ENCODE measurements at places on chromosomes 1 and 21. TPM values are rescaled to one million over a fixed set of nuclear protein-coding genes. Genes with fewer than 3 reads are reported as not detected.

DNA sequence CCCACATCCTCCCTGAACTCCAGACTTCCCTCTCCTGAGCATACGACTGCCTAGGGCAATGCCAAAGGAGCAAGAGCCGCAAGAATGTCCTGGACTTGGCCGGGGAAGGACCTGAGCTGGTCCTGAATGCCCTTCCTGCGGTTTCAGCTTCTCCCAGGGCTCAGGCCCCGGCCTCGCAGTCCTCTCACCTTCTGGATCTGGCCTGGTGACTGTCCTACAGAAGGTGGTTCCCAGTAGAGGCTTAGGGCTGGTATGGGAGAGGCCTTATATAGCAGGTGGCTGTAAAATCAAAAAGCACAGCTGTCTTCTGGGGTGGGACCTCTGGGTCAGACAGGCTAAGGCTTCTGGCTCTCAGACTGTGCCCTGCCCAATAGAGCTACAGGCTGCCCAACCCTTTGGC is at the start of gene LYPD8:
Gene LYPD8 (minus strand): TSS at position 243 of the 400 bp plus-strand sequence. CDS start 4,678 bp downstream, outside the sequence.
- no peaks in the 10 kb centered on the region for H3K4me1 ChIP-seq
- H3K36me3 ChIP-seq = no peaks in the 10 kb centered on the region
- H3K4me3 ChIP-seq = no peak within 1 kb of the TSS
- peak within 1 kb of the TSS; percentile 41 for H3K27ac ChIP-seq
- DNase-seq = no peak
- H3K27me3 ChIP-seq = no peaks in the 10 kb centered on the region

DNA sequence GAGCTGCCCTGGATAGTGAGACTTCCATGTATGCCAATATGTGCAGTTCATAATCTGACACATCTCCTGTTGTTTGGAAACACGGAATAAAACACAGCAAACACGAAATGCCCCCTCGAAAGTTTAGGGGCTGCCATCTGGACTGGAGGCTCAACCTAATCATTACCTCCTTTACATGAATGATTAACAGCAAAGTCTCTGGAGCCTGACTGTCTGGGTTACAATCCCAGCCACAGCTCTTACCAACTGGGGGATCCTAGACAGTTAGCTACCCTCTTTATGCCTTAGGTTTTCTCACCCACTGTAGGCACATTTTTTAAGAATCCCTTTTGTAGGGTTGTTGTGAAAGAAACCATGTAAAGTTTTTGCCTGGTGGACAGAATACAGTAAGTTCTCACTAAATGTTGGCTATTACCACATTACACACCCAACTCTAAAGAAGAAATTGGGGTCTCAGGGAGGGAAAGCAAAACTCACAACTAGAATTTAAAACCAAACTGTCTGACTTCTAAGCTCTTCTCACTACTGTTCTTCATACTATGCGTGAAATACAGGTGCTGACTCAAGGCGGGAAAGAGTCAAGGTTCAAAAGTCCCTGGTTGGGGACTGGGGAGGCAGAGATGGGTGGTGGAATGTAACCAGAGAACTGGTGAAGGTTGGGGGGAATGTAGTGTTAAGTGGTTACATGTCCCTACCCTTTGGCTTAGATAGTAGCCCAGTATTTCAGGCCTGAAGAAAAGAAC is 24.2 kb downstream of the CYP4A22 start:
- no peak for DNase-seq
- no peaks in the 10 kb centered on the region for H3K27me3 ChIP-seq
- H3K36me3 ChIP-seq = no peaks in the 10 kb centered on the region
- no peak overlapping the region for H3K4me3 ChIP-seq

GRCh38 chr1:204941421-204942338 is 71.0 kb downstream of the NFASC start:
- no peaks in the 10 kb centered on the region for H3K36me3 ChIP-seq
- H3K4me1 ChIP-seq = no peaks in the 10 kb centered on the region
- no peak overlapping the region for H3K27ac ChIP-seq
- no peaks in the 10 kb centered on the region for H3K27me3 ChIP-seq

- H3K4me3 ChIP-seq = no peak overlapping the region
- H3K36me3 ChIP-seq = no peaks in the 10 kb centered on the region
- no peaks in the 10 kb centered on the region for H3K4me1 ChIP-seq
- no peak overlapping the region for H3K27ac ChIP-seq
Measured at GRCh38 chr1:35726450-35727433, 8.1 kb upstream of the C1orf216 start.

The TTLL10 gene
- 0.17 TPM for total RNA-seq

GRCh38 chr1:77230051-77230450 is 10.8 kb upstream of the PIGK start:
- H3K27me3 ChIP-seq = no peaks in the 10 kb centered on the region
- DNase-seq = no peak
- no peaks in the 10 kb centered on the region for H3K4me1 ChIP-seq
- no peaks in the 10 kb centered on the region for H3K36me3 ChIP-seq

The WLS gene
- total RNA-seq = 85.7 TPM

DNA sequence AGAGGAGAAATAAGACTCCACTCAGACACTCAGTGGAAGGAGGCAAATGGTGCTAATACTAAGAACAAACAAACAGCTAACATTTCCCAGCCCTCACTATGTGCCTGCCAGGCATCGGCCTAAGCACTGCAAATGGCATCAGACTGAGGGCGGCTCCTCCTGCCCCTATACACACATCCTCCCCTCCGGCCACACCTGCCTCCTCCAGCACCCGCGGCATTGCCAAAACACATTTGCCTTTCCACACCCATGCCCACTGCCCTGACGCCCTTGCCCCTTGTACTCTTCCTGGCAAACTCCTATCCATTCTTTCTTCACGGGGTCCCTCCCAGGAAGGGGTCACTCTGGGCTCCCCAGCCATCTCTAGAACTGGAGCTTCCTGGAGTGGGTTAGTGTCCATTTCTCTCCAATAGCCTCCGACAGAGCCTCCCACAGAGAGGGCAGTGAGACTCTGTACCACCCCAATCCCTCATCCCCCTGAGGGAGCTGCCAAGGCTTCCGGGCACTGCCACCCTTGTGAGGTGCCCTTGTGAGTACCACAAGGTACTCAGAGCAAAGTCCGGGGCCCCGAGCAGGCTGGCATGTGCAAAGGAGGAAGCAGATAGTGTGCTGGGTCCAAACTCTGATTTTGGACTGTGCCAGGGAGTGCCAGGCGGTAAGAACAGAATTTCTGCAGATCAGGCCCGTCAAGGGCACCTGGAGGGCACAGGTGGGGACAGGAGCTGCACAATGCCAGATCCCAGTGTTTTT is 959 bp downstream of the AKR7A3 start:
- DNase-seq = no peak
- peaks cover 17% of the 10 kb centered on the region for H3K27me3 ChIP-seq
- H3K4me1 ChIP-seq = peaks cover 11% of the 10 kb centered on the region
- H3K36me3 ChIP-seq = no peaks in the 10 kb centered on the region
- H3K27ac ChIP-seq = no peak overlapping the region

- no peaks in the 10 kb centered on the region for H3K27me3 ChIP-seq
- DNase-seq = no peak
- H3K4me1 ChIP-seq = peaks cover 15% of the 10 kb centered on the region
- H3K4me3 ChIP-seq = no peak overlapping the region
- H3K27ac ChIP-seq = no peak overlapping the region
Measured at GRCh38 chr1:107919953-107920352, 45.0 kb downstream of the VAV3 start.

Data from left lung (tissue), 14 donors.